ENCODE measurements at places on chromosomes 1 and 21.
A peak's percentile ranks its signal among the peaks of the same experiment; 100 is the strongest.

DNA sequence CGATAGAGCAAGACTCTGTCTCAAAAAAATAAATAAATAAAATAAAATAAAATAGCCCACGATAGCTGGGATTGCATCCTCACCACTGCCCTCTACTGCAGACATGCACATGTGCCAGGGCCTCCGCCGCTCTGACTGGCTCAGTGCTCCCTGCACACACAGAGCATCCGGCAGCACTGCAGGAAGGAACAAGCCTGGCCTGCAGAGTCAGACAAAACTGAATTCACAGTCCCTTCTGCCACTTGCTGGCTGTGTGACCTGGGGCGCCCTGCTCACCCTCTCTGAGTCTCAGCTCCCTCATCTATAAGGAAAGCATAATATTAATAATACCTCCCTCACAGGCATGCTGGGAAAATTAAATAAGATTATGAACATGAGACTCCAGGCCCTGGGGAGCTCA, 35.4 kb downstream of the CSMD2 start:
- DNase-seq: no peak

DNA sequence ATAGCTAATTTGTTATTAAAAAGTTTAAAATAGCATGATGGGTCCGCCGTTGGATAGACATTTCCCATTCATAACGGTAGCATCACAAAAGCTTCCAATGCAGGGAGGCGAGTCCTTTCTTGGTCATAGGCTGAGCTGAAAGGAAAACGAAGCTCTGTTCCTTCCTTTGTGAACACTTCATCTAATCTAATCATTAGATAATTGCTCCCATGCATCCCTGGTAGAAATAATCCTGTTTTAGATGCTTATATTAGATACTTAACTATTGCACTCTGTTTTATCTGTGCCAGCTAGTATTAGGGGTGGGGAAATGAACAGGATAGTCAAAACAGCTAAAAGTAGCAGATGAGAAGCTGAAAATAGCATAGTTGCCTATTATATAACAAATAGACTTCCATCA, 215.0 kb downstream of the SLC35F3 start:
- no peak for DNase-seq

- DNase-seq: no peak
Observed at GRCh38 chr1:83022206-83022605, 976.7 kb downstream of the TTLL7 start.

GRCh38 chr1:218705391-218705790, 360.3 kb downstream of the TGFB2 start:
- peak; percentile 60 for DNase-seq

DNA sequence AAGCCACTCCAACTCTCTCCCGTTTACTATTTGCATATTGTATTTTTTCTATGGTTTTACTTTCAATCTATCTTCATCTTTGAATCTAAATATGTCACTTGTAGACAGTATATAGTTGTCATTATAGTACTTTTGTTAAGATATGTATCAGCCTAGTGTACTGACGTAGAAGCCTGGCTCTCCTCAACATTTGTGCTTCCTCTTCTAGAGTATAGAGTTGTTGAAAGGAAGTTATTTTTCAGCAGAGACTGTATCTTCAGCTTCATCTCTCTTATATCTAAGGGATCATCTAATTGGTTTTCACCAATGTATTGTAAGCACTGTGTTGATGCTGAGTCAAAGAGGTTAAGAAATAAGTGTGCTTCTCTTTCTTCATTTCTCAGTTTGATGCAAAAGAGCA, 192.8 kb downstream of the LMO4 start:
- no peak for DNase-seq

DNA sequence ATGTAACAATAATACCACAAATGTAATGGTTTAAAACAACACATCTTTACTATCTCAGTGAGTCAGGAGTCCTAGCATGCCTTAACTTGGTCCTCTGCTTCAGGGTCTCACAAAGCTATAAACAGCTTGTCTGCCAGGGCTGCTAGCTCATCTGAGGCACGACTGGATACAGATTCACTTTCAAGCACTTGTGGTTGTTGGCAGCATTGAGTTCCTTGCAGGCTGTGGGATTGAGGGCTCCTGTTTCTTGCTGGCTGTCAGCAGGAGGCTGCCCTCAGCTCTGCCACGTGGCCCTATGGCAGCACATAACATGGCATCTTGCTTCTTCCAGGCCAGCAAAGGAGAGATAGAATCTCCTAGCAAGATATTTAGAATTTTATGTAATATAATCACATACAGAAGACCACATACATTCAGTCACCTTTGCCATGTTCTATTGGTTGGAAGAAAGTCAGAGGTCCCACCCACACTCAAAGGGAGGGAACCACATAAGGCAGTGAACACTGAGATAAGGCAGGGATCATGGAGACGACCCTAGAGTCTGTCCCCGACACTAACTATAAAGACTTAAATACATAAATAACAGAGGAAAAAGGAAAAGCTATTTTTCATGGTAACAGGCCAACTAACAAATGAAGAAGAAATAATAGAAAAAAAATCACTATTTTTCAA, 18.9 kb upstream of the IPP start:
- DNase-seq: no peak

DNA sequence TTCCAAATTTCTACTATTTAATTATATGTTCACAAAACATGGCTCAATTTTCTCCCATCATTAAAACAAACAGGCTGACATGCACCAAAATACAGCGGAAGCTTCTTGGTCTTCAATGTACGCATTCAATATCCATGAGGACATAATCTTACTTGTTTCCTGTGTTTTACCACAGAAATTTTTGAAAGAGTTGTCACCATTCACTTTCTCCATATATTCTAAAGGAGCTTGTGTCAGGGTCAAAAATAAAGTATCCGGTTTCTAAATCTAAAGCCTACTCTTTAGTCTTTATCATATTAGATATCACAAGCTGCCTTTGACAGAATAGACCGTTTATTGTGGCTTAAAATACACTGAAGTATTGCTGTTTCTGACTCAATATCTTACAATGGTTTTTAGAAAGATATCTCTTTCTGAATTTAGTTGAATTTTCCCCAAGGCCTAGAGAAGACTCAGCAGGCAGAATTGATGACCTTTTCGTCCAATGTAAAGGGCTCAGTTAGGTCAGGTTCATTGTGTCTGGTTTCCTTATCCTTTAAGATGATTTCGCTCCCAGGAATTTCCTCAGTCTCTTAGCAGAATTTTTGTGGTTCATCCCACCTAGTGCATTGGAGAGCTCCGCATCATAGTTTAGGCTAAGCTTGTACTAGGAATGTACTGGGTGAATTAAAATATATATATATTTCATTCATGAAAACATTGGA, 717.2 kb downstream of the NCAM2 start:
- DNase-seq: no peak

DNA sequence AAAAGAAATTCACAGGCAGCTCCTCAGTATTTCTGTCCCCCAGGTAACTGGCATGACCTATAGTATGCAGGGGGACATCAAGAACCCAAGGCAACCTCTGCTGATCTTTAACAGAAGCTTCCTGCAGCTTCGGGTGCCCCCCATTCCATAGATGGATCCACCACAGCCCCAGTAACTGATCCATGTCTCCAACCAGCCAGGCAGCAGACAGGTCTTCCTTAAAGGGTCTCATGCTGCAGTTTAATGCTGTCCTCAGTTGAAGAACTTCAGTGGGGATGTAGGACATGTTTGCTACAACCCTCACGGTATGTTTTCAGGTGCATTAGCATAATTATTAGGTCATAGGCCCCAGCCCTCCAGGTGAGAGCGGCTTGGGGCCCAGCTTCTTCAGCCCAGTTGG, 90.9 kb upstream of the OLIG2 start:
- DNase-seq: no peak

GRCh38 chr1:1406821-1407635, at the start of gene MRPL20:
Gene MRPL20, minus strand, starts transcription at chr1:1407293. Its CDS starts 76 bp downstream, at chr1:1407217.
- peak; percentile 93 for DNase-seq

- DNase-seq: no peak
Observed at GRCh38 chr1:206097381-206097780, 19.8 kb downstream of the AVPR1B start.

GRCh38 chr1:151577173-151577572, 34.7 kb upstream of the SNX27 start:
- DNase-seq: no peak

DNA sequence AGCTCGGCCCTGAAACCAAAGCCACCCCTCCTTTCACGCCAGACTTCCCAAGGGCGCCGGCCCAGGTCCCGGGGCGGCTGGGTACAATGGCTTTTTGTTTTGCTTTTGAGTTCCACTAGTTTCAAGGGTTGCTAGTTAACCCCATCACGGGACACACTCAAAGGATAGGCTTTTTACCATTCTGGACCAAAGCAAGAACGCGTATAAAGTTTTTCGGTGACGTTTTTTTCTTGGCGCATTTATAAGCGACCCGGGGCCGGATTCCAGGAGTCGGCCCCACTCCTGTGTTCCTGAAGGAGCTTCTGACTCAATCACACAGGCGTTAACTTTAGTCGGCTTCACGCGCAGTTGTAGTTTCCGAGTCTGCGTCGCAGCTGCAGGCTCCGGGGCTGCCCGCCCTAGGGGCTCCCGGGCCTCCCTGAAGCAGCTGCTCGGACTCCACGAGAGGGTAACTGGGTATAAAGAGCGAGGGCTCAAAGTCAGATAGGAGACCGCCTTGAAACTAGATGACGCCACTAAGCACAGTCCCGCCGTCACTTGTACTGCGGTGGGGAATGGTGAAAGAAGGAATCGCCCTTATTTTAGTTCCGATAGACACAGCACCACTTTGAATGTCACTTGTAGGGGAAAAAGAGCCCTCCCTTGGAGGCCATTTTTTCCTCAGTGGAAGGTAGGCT, 707 bp upstream of the KLHL21 start:
- DNase-seq: peak; percentile 64

- peak; percentile 72 for DNase-seq
Observed at GRCh38 chr1:227945891-227946623, 1.7 kb downstream of the WNT9A start.

DNA sequence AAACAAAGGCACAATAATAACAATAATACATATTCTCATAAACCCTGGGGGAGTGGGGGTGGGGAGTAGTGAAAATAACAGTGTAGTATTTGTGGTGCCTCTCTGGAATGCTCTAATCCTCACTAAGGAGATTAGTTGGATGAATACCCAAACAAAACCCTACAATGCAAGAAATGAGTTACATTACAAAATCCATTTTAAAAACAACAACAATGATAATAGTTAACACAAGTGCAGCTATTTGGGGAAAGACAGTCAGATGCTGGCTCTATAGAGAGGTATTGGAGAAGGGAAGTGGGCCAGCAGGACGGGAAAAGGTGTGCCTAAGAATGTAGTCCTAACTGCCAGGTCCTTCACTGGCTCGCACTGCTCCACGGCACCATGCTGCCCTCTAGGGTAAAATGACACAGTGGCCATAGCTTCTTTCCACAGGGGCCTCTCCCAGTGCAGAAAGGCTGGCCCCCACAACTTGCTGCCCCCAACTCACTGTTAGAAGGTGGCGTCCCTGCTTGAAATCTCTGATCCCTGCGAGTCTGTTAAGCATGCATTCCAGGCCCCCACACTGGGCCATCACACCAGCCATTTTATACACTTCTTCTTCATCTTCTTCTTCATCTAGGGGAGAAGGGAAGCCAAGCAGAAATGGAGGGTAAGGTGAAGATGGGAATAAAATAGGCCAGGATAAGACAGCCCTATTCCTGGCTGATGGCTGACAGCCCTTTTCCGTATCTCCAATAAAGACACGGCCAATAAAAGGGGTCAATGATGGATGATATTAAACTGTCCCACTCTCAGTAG, 113.8 kb downstream of the UBR4 start:
- peak; percentile 59 for DNase-seq

GRCh38 chr1:117146575-117147340, 25.2 kb upstream of the TRIM45 start:
- peak; percentile 43 for DNase-seq

GRCh38 chr1:112711041-112711440, 4.1 kb downstream of the PPM1J start:
- no peak for DNase-seq

DNA sequence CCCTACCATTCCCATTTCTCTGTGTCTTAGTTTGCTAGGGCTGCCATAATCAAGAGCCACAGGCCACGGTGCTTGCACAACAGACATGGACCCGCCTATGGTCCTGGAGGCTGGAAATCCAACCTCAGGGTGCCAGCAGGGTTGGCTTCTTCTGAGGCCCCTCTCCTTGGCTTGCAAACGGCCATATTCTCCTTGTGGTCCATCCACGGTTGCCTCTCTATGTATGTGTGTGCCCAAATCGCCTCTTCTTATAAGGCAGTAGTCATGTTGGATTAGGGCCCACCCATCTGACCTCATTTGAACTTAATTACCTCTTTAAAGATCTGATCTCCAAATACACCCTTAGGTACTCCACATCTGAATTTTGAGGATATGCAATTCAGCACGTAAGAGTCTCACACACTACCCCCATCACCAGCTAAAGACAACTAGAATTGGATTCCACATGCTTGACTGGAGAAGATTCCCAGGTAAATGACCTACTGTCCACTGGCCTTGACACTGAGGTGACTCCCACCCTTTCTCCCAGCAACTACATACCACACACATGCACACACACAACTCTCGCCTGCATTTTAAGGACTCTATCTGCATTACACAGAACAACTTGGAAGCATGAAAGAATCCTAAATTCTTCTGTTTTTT, 28.3 kb upstream of the TMEM51 start:
- no peak for DNase-seq

DNA sequence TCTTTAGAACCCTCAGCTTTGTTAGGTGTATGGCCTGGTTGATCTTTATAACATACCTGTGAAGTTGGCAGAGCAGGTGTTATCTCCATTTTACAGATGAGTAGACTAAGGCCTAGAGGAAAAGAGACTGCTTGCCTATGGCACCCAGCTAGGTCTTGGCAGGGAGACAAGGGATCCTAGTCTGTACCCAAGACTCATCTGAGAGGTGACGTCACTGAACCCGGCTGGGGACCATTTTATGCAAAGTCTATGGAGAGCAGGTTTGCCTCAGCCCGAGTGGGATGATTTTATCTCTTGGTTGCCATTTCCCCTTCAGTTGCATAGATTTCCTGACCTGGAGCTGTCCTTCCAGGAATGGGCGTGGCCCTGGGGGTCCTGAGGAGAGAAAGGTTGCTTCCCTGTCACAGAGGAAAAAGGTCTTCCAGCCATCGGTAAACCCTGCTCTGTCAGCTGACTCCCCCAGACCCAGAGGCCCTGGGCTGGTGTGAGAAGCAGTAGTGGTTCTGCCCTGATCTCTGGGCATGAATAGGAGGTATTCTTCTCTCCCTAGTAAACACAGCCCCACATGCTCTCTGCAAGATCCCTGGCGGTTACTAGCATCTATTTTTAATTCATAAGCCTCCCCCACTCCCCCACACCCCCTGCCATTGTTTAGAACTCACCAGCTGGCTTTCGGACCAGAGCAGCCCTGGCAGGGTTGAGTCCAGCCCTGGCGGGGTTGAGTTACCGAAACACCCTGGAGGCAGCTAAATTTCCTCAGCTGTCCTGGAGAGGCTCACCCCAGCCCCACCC, 19.6 kb downstream of the TMCC2 start:
- no peak for DNase-seq

All from lung microvascular endothelial cell (primary cell).